NCI-H2081 treated with DMSO at 0.1 percent for 48 hours (cell line): ENCODE measurements at places on chromosomes 7 and 10.

GRCh38 chr10:102241032-102241443 lies 274 bp downstream of the PITX3 start:
- DNase-seq: no peak

- no peak for DNase-seq
These were observed 27.1 kb downstream of the SKIDA1 start for GRCh38 chr10:21498377-21498776.

GRCh38 chr7:17580141-17580540 lies 281.7 kb downstream of the AHR start:
- DNase-seq: no peak

DNA sequence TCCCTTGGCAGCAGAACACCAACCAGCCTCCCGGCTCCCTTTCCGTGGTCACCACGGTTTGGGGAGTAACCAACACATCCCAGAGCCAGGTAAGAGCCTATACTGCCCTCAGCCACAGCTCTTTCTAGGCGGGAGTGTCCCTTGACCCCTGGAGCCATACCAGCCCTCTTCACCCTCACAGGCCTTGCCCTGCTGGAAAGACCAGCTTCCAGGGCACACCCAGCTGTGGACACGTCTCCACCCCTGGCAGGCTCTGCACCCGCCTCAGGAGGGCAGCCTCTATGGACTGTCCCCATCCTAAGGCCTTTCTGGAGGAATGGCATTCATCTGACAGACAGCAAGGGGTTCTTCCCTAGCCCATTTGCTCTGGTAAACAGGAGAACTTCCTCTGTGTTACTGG lies 57.5 kb upstream of the PPIF start:
- no peak for DNase-seq

DNA sequence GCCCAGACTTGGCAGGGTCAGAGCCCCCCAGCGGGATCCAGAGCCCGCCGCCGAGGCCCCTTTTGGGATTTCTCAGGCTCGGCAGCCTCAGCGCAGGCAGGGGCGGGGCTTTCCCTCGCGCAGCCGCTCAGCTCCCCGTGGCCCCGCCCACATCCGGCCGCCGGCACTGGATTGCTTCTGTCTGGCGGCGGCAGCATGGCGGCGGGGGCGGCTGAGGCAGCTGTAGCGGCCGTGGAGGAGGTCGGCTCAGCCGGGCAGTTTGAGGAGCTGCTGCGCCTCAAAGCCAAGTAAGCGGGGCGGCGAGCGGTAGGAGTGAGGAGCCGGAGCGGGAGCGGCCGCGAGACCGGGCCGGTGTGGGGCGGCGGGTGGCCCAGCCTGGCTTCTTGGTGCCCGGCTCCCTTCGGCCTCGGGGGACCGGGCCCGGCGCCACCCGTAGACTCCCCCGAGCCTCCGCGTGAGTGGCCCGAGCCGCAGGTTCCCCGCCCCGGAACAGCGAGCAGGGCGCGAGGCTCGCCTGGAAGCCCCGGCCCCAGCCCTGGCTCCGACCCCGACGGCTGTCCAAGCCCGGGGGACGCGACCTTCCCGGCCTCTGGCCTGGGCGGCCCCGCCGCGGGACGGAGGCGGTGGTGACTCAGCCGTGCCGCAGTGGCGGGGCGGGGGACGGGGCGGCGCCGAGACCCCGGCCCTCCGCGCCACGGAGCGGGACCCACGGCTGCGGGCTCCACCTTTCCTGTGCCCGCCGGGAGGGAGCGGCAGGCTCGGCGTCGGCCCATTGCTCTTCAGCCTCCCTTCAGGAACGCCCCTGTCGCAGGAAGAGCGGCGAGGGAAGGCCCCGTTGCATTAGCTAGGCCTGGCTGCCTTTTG lies at the start of gene GLRX3:
TSS of gene GLRX3 (plus strand) at position 166 of the 864 bp plus-strand sequence. CDS start at position 196, 30 bp downstream.
- DNase-seq: no peak

GRCh38 chr10:48694371-48695030 lies 9.8 kb downstream of the WDFY4 start:
- DNase-seq: no peak

DNA sequence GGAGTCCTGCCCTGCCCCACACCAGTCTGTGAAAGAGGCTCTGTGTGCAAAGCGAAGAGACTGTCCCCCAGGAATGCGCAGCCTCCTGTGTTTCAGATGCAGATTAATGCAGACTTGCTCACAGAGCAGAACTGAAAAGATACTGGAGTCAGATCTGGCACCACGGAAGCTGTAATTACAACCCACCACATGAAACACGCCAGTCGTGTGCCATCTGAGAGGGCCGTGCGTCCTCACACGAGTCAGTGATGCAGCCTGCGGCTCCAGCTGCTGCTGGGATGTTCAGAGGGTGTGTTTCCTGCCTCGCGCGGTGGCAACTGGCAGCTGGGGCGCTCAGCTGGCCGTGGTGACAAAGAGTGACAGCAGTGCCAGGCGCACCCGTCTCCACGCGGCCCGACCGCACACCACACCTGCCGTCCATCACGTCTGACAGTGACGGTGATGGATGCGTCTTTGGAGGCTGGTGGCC lies 50.0 kb downstream of the NKX6-2 start:
- DNase-seq: no peak

DNA sequence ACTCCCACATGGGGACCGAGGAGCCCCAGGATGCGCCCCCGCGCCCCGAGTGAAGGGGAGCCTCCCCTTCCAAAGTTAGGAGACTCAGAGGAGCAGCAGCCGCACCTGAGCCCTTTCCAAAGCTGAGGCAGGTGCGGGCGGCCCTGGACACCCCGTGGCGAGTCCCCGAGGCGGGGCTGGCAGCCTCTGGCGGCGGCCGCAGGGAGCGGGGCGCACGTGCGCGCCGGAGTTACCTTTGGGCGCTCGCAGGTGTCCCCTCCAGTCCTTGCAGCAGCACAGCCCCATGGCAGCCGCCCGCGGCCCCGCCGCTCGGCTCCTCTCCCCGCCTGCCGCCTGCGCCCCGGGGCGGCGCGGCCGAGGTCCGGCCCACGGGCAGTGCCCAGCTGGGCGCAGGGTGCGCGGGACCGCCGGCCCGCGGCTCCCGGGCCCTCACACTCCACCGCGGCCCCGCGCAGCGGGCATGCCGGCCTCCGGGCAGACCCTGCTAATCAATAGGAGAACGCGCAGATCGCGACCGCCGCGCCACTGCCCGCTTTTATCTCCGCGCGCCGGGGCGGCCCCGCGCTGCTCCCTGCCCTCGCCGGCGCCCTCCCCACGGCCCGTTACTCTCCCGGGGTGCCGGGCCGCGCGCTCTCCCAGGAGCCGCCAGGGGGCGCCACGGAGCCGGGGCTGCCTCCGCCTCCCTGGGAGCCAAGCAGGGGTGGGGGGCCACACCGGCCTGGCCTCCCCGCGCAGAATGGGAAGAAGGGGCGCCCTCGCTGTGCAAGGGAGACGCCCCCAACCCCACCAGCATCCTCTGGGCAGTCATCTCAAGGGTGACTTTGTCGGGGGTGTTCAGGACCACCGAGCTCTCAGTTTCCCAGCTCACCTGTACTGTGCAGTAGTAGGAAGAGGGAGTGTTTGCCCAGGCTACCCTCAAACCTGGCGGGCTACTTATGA lies 80.8 kb downstream of the ARHGAP22 start:
- no peak for DNase-seq

DNA sequence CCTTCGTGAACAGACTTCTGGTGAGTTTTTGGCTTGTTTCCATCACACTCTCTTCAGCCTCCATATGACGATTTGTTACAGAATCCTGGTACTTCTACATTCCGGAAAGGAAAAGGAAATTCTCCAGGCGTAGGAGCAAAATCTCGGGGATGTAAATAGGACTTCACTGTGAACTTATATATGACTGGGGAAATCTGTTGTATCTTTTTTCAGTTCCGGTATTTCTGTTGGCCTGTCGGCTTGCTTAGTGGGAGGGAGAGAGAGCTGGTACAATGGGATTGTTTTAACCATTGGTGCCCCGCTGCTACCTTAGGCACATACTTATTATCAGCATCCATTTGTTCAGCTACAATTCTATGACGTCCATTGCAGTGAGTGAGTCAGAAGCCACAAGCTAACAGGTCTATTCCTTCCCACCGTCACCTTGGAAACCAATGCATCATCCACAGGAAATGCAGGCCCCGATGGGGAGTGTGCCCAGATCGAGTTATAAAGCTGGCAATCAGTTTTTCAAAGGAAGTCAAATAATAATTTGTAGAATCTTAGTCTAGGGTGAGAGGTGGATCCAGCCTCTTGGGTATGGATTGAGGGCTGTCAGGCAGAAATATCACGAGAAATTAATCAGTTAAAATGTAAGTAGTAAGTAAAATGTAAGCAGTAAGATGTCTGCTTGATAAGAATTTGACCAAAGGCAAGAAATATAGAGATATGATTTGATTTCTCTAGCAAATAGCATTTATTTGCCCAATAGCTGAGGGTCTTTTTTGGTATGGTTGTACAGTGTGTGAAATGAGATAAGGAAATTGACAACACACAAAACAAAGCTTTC lies 92.0 kb upstream of the MKLN1 start:
- no peak for DNase-seq

- no peak for DNase-seq
These were observed 124.5 kb downstream of the TMEM168 start for GRCh38 chr7:112665709-112666108.

DNA sequence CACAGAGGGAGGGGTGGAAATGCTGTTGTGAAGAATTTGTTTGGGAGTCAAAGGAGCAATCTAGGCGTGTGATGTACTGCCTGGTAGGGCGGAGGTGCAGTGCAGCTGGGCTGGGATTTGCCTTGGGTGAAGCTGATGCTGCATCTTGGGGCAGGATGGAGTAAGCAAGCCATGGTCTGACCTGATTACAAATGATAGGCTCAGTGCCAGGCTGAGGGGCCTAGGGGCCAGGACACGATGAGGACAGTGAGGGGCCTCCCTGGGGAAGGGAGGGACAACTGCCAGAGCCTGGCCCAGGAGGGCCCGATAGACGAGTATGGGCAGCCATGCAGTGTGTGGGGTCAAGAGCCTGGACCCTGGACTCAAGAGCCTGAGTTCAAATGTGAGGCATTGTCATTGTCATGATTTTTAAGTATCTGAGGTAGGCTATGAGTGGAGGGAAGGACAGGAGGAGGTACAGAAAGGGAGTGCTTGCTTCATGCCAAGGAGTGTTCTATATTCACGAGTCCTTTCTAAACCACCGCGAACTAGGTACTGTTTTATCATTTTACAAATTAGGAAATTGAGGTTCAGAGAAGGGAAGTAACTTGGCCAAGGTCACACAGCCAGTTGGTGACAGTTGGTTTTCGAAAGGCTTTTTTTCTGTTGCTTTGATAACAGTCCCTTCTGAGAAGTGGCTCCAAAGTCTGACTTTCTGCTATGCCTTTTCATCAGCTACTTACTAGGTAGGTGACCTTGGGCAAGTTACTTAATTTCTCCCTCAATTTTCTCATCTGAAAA lies 29.7 kb downstream of the HIF1AN start:
- DNase-seq: no peak

DNA sequence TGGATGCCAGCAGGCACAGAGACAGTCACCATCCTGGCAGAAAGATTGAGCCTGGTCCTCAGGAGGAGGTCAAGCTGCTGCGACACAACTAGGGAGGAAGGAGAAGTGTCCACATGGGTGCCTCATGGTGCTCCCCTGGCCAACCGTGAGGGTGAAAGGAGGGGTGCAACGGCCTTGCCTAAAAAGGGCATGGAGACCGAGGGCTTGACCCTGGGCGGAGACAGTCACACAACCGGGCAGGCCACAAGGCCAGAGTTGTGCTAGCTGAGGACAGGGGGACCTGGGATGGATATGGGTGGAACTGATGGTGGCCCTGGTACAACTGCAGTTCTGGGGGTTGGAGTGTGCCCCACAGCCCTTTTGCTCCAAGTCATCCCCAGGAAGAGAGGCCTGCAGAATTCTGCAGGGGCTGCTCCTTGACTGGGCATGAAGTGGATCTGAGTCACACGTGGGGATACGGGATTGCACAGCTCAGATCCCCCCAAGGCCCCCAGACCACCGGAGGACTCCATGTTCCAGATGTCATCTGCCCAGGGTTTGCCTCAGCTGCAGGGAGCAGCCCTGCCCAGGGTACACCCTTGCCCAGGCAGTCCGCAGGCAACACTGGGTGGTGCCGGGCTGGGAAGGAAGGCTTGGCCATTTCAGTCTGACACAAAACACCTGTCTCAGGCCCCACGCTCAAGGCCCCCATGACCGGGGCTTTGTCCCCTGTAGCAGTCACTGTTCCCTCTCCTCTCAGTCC lies 602.3 kb upstream of the MGMT start:
- no peak for DNase-seq

DNA sequence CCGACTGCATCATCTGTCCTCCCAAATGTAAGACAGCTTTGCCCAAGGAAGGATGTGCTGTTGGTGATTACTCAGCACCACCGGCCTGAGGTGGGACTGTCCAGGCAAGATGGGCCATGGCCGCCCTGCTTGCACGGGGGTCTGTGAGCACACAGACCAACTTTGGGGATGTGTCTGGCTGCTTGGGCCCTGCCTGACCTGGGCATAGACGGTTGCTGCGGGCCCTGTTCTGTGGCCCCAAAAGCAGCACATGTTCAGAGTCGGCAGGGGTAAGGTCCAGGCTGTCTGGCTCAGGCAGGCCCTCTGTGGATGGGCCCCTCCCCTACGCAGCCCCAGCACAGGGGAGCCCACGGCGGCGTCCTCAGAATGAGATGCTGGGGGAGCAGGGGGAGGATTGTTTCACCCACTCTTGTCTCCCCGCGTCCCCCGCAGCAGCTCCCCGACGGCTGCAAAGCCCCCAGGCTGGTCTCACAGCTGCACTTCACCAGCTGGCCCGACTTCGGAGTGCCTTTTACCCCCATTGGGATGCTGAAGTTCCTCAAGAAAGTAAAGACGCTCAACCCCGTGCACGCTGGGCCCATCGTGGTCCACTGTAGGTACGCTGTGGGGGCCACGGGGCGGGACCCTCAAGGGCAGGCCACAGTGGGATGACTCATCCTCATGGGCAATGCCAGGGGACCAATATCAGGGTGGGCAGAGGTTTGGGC lies 58.4 kb downstream of the MKI67 start:
- DNase-seq: no peak

GRCh38 chr10:77189075-77189474 lies 448.5 kb downstream of the KCNMA1 start:
- no peak for DNase-seq

DNA sequence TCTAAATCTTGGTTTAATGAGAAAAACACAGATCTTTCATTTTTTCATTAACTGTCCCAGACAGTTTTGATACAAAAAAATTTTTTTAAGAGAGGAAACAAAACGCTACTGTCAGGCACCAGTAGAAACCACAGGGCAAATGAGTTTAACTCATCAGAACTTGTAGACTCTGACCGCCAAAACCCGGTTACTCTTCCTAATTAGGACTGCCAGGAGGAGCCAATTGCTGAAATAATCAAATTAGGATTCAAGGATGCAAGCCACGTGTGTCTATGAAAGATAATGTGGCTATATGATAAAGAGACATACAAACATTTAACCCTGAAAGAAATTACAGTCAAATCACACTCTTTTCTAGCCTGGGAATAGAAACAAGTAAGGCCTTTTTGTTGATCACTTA lies 154.4 kb downstream of the DGKI start:
- no peak for DNase-seq
